ENCODE measurements at places on chromosomes 7 and 10.

DNA sequence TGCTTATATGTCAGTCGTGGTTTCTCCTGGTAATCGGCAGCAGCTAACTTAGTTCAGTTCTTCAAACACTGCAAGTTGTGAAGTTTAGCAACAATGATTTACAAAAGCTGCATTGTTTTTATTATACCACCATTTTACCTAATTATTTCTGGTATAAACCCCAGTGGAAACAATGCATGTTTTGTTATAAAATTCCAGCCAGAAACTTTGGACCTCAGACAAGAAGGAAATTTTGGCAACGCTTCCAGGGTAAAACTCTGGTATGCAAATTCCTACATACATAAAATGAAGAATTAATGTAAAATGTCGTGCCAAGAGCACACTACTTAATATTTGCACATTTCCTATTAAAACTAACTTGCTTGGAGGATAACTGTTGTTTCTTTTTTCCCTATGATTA lies 277.4 kb upstream of the LYZL1 start:
- no peak for DNase-seq

DNA sequence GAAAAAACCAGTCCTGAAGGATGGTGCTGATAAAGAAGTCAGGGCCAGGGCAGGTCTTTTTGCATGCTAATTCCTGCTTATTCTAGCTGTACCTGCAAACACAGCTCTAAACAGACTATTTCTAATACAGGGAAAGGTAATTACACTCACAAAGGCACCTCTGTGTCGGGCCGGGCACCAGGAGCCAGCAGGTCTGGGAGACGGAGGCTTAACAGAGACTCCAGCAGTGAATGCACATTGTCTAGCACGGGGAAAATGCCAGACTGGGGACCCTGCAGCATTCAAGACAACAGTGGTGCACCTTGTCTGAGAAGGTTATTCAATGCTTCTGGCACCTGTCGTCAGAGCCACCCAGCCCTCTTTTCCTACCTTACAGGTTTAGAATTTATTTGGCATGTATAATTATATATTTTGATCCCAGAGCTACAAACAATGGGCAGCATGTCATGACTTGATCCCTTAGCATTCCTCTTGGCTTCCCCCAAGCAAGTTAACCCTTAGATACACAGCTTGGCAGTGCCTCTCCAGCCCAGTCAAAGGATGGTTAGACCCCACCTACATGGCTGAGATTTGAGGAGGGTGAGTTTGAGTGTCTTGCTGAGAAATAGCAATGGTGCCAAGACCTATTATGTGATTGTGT lies 185.2 kb downstream of the SLC25A13 start:
- DNase-seq: no peak

GRCh38 chr10:5917305-5917704 lies 27.3 kb downstream of the FBH1 start:
- no peak for DNase-seq

DNA sequence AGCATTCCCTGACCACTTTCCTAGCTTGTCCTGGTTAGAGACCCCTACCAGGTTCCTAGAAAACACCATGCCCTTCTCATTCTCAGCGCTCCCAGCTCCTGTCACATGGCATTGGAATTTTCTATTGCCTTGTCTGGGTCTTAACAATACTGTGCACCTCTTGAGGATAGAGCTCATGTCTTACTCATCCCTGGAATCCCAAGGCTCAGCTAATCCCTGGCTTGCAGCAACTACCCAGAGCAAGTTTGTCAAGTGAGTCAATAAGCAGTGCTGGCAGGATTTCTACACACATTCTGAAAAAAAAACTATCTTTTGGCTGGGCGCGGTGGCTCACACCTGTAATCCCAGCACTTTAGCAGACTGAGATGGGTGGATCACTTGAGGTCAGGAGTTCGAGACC lies 11.7 kb upstream of the PRDX3 start:
- peak; percentile 79 for DNase-seq

DNA sequence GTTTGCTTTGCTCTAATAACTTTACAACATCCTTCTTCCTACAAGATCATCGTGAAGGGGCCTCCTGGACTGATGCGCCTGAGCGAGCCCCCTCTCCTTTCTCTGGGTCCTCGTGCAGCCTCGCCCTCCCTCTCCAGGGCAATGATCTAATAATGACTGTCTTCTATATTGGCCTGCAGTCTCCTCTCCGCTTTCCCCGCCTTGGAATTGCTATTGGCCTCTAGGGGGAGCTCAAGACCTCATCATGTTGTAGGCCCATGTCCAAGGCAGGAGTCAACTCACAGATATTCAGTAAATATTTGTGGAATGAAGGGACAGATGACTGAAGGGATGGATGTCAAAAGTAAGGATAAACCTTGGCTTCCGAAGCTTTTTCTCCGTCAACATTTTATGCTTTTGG lies 1180.3 kb downstream of the TYW1 start:
- peak; percentile 70 for DNase-seq

DNA sequence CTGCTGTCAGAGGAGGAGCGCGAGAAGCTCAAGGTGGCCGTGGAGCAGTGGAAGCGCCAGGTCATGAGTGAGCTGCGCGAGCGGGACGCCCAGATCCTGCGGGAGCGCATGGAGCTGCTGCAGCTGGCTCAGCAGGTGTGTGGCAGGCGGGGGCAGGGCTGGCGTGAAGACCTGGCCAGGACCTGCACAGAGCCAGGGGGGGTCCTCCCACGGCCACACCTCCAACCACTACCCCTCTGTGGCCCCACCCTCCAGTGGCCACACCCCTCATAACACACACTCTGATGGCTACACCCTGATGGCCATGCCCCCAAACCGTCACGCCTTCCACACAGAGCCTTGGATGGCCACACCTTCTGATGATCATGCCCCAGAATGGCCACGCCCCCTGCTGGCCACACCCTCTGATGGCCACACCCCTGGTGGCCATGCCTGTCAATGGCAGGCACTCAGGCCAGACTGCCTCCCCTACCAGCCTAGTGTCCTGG lies 23.4 kb upstream of the DPYSL4 start:
- DNase-seq: peak; percentile 25

DNA sequence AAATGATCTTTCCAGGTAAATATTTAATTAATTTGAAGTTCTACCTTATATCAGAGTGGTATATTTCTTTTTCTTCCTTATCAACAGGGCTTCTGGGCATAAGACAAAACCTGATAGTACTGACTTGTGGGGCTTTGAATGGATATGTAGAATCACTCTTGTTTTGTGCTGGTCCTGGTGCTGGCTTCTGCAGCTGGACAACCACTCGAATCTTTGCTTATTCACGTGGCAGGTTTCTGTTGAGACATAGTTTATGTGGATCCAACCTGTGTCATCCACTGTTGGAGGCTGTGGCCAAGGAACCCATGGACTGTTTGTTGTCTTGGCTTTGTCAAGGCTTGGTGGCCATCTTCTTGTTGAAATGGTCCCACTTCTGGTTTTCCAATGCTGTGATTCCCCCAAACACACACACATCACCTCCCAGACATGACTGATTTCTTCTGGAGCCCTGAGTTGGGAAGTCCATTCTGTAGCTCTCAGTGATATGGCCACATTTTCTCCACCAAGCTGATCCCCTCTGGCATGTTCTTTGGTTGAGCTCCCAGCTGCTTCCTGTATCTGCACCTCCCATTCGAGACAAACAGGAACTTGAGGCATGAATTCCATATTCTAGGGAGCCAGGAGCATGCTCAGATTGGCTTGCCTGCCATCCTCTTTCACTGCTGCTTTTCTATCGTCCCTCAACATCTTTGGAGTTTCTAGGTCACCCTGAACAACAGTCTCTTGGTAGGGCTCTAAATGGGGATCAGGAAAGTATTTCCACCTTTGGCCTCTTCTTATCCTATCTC lies 19.5 kb downstream of the TAS2R41 start:
- no peak for DNase-seq

- DNase-seq: no peak
Observed at GRCh38 chr7:81534996-81535395, 234.9 kb downstream of the HGF start.
